ENCODE measurements at places on chromosomes 4 and X.
A peak's percentile ranks its signal among the peaks of the same experiment; 100 is the strongest.

DNA sequence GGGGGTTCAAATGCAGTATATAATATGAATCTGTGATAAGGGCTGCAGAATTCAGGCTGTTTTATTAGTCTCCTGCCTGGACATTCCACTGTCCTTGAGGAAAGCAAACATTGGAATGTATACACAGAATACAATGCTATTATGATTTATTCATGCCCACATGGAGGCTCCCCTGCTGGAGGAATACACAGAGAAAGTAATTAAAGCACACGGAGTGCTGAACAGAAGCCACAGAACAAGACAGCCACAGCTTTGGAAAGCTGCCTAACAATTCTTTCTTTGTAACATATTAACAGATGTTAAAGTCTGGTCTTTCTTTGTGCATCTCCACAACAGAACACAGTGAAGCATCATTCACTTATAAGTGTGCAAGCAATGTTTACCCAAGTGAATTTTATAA, 155.8 kb downstream of the ARAP2 start:
- H3K4me1 ChIP-seq = peaks cover 2% of the 10 kb centered on the region
- H3K4me3 ChIP-seq = no peak overlapping the region
- no peak overlapping the region for H3K27ac ChIP-seq
- no peaks in the 10 kb centered on the region for H3K27me3 ChIP-seq
- no peaks in the 10 kb centered on the region for H3K36me3 ChIP-seq
- no peak for DNase-seq

- H3K4me3 ChIP-seq = no peak overlapping the region
- H3K27me3 ChIP-seq = peaks cover 1% of the 10 kb centered on the region
- DNase-seq = no peak
Measured at GRCh38 chrX:39140581-39140980, 339.3 kb downstream of the MID1IP1 start.

DNA sequence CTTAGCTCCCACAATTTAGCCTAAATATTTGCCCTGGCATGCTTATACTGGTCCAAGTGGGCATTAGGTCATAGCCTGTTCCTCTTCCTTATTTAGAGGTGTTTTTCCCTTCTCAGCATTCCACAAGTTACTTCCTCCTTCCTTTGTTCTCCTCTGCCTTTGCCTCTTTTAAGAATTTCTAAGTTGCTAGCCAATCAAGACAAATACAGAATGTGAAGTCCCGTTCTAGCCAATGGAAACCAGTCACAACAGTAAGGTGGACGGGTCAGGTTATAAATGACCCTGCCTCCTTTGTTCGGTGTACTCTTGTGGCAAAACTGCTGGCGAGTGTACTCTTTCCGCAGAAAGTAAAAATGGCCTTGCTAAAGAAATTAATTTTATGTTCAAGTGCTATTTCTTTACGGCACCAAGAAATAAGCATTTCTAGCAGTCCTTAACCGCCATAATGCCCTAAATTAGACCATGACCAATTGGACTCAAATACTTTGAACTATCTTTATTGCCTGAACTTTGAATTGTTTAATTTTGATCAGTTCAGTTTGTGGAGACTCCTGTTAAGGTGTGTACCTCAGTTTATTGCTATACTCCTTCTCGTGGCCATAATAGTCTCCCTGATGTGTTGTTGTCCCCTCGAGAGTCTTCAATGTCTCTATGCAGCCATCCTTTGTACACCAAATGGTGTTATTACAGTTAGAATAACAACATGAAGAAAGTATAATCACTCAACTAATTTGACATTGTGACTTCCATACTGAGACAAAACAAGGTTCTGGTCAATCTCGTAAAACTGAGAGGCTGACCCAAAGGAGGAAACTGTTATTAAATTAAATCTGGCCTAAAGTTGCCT, 1.6 kb upstream of the HADH start:
- peaks cover 47% of the 10 kb centered on the region for H3K4me1 ChIP-seq
- peak overlapping the region; percentile 63 for H3K27ac ChIP-seq
- H3K4me3 ChIP-seq = no peak overlapping the region
- no peaks in the 10 kb centered on the region for H3K27me3 ChIP-seq

DNA sequence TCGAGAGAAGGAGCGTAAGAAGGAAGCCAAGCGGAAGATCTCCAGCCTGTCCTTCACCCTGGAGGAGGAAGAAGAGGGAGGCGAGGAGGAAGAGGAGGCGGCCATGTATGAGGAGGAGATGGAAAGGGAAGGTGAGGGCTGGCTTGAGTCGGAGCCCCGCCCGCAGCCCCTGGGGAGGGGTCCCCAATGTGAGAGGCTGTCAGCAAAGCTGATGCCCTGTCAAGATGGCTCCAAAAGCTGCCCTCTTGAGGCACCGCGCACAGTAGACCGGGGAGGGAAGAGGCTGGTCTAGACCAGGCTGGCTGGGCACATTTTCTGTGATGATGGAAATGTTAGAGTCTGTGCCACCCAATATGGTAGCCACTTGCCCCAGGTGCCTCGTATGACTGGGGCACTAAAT, 2.5 kb downstream of the FAM50A start:
- H3K4me1 ChIP-seq = peaks cover 1% of the 10 kb centered on the region
- no peak overlapping the region for H3K4me3 ChIP-seq
- no peaks in the 10 kb centered on the region for H3K36me3 ChIP-seq

DNA sequence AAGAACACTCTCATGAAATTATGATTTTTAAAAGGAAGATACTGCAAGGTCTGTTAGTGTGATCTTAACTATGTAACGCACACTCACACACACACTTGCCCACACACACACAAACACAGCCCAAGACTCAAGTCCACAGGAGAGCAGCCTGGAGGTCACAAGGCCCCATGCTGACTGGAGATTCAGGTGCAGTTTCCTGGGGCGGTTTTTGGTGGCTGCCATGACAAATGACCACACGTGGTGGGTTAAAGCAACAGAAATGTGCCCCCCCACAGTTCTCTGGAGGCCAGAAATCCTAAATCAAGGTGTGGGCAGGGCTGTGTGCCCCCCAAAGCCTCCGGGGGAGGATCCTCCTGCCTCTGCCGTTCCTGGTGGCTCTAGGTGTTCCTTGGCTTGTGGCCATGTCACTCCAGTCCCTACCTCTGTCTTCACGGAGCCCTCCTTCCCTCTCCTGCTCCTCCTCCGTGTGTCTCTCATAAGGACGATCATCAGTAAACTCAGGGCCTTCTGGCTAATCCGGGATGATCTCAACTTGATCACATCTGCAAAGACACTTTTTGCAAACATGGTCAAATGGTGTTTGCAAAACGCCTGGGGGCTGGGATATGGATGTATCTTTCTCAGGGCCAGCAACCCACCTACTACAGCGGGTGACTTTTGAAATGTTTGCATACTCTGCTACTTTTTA, 9.7 kb upstream of the HTRA3 start:
- peak overlapping the region; percentile 14 for H3K27ac ChIP-seq
- H3K27me3 ChIP-seq = peaks cover 2% of the 10 kb centered on the region
- no peaks in the 10 kb centered on the region for H3K4me1 ChIP-seq
- H3K4me3 ChIP-seq = no peak overlapping the region

- DNase-seq = no peak
- H3K4me1 ChIP-seq = no peaks in the 10 kb centered on the region
- H3K27me3 ChIP-seq = peaks cover 4% of the 10 kb centered on the region
Measured at GRCh38 chr4:73698217-73698616, 42.2 kb upstream of the CXCL8 start.

GRCh38 chrX:126655061-126655460, 102.4 kb upstream of the DCAF12L1 start:
- DNase-seq = no peak
- no peaks in the 10 kb centered on the region for H3K36me3 ChIP-seq
- H3K27ac ChIP-seq = no peak overlapping the region
- no peak overlapping the region for H3K4me3 ChIP-seq
- H3K27me3 ChIP-seq = no peaks in the 10 kb centered on the region
- no peaks in the 10 kb centered on the region for H3K4me1 ChIP-seq

- H3K4me3 ChIP-seq = no peak overlapping the region
- peaks cover 8% of the 10 kb centered on the region for H3K4me1 ChIP-seq
- no peak overlapping the region for H3K27ac ChIP-seq
- H3K27me3 ChIP-seq = peaks cover 25% of the 10 kb centered on the region
- peaks cover 4% of the 10 kb centered on the region for H3K36me3 ChIP-seq
Measured at GRCh38 chr4:106502106-106502699, 133.6 kb upstream of the GIMD1 start.

GRCh38 chrX:23900220-23900797, 7.4 kb downstream of the APOO start:
- no peak for DNase-seq
- no peaks in the 10 kb centered on the region for H3K36me3 ChIP-seq
- peaks cover 10% of the 10 kb centered on the region for H3K4me1 ChIP-seq
- no peak overlapping the region for H3K4me3 ChIP-seq

DNA sequence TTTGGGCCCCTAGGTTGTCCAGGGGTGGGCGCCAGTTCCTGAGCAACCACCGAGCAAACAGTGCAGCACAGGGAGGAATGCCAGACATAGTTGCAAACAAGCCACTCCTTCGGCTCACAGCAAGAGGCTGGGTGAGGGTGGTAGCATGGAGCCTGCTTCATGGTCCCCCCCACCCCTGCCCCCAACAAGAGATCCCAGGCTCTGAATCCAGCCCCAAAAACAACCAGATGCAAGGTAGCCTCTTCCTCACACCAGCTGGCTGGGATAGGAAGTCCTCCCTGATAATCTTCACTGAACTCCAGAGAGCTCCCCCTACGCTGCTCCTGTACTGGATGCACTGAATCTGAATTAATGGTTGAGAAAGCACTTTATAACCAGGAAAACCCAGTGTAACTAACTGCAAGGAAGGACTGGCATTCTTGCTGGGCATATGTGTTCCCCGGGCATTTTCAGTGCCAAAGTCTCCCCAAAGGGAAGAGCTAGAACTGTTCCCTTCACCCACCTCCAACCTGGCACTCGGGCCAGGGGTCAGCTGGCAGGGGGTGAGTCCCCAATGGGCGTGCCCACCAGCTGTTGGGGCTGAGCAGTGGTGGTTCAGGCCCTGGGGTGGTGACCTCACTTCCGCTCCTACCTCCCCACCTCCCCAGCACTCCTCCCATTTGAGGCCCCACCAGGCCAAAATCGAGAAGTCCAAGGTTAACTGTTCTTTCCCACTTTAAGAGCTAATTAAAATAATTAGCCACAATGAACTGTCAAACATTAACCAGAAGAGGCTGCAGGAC, 1.5 kb downstream of the ELF4 start:
- H3K27me3 ChIP-seq = no peaks in the 10 kb centered on the region
- H3K27ac ChIP-seq = peak overlapping the region; percentile 93
- DNase-seq = no peak
- H3K4me1 ChIP-seq = peaks cover 48% of the 10 kb centered on the region

DNA sequence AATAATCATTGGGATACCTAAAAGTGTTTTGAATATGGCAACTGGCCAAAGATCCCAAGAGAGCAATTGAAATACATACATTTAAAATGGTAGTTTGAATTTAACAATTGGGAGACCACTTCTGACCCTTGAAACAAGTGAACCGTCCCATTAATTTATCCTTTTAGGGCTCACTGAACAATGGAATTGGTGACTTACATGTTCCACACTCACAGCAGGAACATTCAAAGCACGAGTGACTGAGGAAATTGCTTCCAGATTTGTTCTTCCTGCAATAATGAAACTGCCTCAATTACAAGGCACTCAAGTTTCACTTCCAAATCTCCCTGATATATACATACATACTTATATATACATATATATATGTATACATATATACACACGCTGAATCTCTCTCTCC, 20.6 kb downstream of the SLC39A8 start:
- no peak for DNase-seq
- no peaks in the 10 kb centered on the region for H3K36me3 ChIP-seq
- H3K27me3 ChIP-seq = no peaks in the 10 kb centered on the region
- no peak overlapping the region for H3K27ac ChIP-seq
- H3K4me3 ChIP-seq = no peak overlapping the region

GRCh38 chr4:173318648-173319211, 15.4 kb downstream of the HMGB2 start:
- no peaks in the 10 kb centered on the region for H3K27me3 ChIP-seq
- no peak for DNase-seq
- no peaks in the 10 kb centered on the region for H3K4me1 ChIP-seq
- H3K27ac ChIP-seq = no peak overlapping the region
- H3K4me3 ChIP-seq = no peak overlapping the region

DNA sequence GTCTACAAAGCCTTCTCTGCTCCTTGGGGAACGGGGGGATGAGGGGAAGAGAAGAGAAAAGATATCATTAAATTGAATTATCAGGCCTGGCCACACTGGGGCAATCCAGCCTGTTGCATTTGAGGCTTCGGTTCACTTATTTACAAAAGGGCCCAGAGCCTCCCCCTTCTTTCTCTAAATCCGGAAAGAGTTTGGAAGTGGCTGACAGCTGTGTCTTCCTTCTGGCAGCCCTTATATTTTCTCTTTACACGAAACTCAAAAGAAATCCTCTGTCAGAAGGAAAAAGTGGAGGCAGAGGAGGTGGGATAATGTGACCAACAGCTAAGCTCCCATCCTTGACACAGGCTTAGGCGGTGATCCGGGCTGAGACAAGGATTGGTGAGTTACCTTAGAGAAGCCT, 158.3 kb upstream of the TAPT1 start:
- no peaks in the 10 kb centered on the region for H3K4me1 ChIP-seq
- no peak for DNase-seq
- H3K36me3 ChIP-seq = no peaks in the 10 kb centered on the region
- H3K27ac ChIP-seq = no peak overlapping the region

DNA sequence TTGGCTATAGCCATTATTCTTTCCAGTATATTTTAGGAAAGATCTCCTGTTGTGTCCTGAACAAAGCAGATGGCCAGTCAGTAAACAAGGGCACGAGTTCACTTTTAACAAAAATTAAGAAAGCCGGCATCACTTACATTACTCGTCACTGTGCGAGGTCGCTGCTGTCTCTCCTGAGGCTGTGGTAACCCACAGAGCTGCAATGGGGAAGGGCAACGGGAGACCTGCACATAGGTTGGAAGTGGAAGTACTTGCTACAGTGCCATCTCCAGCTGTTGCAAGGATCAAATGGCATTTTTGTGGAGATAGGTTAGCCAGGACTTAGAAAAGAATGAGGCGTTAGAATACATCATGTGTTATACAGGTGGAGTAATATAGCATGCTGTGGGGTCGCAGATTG, 132.2 kb downstream of the KLHL8 start:
- H3K36me3 ChIP-seq = peaks cover 5% of the 10 kb centered on the region
- H3K4me3 ChIP-seq = no peak overlapping the region
- H3K4me1 ChIP-seq = peaks cover 23% of the 10 kb centered on the region
- DNase-seq = no peak
- no peaks in the 10 kb centered on the region for H3K27me3 ChIP-seq

DNA sequence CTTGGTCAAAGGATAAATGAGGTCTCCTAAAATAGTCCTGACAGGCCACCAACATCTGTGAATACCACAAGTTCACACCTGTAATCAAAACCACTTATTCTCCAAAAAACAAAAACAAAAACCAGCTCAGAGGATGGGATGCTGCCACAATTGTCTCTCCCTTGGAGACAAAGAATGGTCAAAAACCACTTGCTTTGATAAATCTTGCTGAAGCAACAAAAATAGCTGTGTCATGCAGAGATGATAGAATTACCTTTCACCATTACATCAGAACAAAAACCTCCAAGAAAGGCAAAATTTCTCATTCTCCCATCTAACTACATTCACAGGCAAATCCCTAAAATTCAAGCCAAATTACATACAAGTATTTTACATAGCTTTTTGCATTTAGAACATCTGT, 180.4 kb downstream of the MAML3 start:
- no peak for DNase-seq
- no peaks in the 10 kb centered on the region for H3K36me3 ChIP-seq
- no peak overlapping the region for H3K4me3 ChIP-seq
- H3K27ac ChIP-seq = no peak overlapping the region
- H3K4me1 ChIP-seq = peaks cover 2% of the 10 kb centered on the region

All from naive thymus-derived CD8-positive, alpha-beta T cell (primary cell).